ENCODE measurements at places on chromosomes 13 and 19.

DNA sequence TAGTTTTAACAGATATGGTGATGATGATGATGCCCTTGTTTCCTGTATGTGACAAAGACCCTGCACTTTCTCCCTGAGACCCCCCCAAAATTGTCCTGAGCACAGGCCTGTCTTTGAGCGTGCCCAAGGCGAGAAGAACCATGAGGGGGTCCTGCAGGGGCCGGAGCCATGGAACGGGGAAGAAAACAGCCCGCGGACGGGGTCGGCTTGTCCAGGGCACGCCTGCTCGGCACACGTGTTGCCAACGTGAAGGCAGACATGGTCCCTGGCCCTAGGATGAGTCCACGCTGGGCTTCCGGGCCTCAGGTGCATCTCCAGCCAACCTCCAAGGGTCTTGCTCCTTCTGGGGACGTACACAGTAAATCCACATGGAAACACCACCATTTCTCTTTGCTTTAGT lies 90.8 kb downstream of the SLC7A1 start:
- no peak for DNase-seq

GRCh38 chr13:28819735-28820098 lies 422 bp upstream of the MTUS2 start:
- DNase-seq: peak; percentile 33

DNA sequence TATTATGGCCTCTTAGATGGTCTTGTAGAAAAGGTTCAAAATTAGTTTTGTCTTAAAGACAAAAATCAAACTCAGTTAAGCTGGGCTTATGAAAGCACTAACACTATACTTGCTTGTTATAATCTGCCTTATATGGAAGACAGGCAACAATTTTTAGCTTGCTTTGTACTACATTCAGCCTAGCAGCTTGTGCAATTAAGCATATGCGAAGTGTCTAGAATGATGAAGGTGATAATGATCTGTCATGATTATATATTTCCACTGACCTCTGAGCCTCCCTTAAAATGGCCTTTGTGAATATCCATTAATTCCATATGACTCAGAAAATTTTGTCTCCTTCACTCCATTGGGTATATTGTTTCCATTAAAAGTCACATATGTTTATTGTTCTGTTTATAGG lies 834.9 kb downstream of the OLFM4 start:
- DNase-seq: no peak

- DNase-seq: no peak
Observed at GRCh38 chr13:101309014-101309619, 107.2 kb downstream of the NALCN start.

- no peak for DNase-seq
Observed at GRCh38 chr13:110240352-110240751, 66.6 kb downstream of the COL4A1 start.

GRCh38 chr13:19984430-19985218 lies 26.1 kb downstream of the ZMYM2 start:
- peak; percentile 57 for DNase-seq

- DNase-seq: no peak
Observed at GRCh38 chr19:4120559-4121272, 3.2 kb downstream of the MAP2K2 start.

DNA sequence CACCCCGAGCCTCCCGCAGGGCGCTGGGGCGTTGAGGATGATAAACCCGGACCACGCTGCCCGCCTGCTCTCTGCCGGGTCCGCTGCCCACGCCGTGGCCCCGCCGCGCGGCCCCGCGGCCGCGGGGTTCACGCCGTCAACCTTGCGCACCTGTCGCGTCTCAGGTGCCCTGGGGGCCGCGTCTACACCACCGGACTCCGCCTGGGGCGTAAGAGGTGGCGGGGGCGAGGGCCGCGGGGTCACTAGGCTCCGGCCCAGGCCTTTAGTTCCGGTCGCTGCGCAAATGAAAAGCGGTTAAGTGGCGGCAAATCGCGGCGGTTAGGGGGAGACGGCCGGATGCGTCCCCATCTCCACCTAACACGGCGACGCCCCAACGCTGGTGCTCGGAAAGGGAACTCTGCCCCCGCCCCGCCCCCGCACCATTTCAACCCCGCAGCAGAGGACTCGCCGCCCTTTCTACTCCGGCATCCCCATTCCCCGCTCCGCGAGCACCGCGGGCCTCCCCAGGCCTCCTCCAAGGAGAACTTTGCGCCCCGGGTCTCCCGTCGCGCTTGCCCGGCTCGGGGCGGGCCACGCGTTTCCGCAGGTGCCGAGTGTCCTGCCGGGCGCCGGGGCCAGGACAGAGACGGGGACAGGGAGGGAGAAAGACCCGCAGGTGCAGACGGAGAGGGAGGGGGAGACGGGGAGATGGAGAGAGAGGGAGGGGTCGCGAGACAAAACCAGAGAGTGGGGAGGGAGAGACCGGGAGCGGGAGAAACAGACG lies 4.3 kb downstream of the ONECUT3 start:
- no peak for DNase-seq

DNA sequence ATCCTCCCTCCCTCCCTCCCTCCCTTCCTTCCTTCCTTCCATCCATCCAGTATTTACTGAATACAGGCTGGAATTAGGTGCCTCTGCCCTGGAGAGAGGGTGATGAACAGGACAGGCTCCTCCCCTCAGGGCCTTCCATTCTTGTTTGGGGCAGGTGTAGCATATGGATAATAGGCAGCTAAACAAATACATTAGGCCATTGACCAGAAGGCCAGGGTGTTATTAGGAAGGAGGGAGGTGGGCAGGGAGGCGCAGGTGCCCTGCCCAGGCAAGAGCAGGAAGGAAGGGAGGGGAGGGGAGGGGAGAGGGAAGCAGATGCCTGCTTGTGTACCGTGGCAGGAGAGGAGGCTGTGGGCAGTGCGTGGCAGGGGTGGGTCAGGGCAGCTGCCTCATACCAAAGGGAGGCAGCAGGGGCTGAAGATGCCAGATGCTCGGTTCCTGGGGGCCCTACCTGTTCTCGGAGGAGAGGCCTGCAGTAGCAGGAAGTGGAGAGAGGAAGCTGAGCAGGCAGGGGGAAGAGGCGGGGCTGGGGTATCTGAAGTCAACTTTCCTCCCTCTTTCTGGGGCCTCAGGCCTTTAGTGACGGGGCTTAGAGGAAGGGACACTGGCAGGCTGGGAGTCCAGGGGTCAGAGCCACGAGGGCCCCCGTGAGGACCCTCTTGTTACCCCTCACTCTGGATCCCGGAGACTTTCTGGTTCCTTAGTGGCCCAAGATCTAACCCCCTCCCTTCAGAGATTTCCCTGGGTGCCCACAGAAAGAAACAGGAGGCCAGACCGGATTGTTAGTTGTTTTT lies at the start of gene RINL:
Gene RINL, minus strand, starts transcription at position 495 of the 794 bp plus-strand sequence. CDS start 1,533 bp downstream, outside the sequence.
- DNase-seq: peak; percentile 77

GRCh38 chr19:3867971-3868769 lies 668 bp downstream of the ZFR2 start:
- no peak for DNase-seq

DNA sequence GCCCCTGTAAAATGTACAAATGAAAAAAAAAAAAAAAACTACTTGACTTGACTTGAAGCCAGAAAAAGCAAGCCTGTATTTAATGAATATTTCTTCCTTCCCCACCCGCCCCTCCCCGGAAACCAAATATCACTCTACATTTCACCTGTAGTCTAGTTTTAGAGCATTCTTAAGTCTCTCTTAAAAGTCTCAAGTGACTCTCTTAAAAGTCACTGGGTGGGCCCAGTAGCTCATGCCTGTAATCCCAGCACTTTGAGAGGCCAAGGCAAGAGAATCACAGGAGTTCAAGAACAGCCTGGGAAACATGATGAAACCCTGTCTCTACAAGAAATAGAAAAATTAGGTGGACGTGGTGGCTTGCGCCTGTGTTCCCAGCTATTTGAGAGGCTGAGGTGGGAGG lies 72.0 kb downstream of the TSC22D1 start:
- no peak for DNase-seq

DNA sequence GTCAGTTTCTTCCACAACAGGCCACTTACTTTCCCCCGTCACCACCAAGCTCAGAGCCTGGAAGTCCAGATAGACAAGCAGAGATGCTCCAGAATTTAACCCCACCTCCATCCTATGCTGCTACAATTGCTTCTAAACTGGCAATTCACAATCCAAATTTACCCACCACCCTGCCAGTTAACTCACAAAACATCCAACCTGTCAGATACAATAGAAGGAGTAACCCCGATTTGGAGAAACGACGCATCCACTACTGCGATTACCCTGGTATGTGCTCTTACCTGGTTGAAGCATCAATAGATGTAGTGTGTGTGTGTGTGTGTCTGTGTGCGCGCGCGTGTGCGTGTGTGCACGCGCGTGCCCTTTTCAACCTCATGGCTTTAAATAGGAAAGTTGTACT lies 3.7 kb downstream of the KLF5 start:
- no peak for DNase-seq

- no peak for DNase-seq
Observed at GRCh38 chr13:55606045-55606665, 1534.6 kb upstream of the PRR20A start.

DNA sequence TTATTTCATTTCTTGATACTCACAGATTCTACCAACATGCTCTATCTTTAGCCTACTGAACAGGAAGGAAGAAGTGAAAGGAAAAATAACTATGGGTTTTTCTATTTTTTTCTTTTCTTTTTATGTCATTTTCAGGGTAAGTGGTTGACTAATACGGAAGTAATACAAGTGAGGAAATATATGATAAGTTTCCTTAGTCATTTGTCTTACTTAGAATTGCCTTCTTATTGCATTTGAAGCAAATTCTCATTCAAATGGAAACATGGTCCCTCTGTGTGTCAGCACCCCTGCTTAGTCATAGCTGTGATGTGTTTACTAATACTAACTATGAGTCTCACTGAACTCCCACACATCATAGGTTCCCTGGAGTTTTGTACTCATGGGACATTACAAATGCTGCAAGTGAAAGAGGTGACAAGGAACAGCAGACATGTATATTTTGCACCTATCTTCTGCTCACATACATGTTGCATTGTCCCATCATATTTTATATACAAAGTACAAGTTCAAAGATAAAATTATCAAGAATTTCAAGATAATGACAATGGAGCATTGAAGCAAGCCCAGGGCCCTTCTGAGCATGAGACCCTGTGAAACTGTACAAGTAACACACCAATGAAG lies 60.1 kb downstream of the DCT start:
- DNase-seq: peak; percentile 22

- no peak for DNase-seq
Observed at GRCh38 chr19:46951171-46951986, 68.3 kb upstream of the NPAS1 start.

DNA sequence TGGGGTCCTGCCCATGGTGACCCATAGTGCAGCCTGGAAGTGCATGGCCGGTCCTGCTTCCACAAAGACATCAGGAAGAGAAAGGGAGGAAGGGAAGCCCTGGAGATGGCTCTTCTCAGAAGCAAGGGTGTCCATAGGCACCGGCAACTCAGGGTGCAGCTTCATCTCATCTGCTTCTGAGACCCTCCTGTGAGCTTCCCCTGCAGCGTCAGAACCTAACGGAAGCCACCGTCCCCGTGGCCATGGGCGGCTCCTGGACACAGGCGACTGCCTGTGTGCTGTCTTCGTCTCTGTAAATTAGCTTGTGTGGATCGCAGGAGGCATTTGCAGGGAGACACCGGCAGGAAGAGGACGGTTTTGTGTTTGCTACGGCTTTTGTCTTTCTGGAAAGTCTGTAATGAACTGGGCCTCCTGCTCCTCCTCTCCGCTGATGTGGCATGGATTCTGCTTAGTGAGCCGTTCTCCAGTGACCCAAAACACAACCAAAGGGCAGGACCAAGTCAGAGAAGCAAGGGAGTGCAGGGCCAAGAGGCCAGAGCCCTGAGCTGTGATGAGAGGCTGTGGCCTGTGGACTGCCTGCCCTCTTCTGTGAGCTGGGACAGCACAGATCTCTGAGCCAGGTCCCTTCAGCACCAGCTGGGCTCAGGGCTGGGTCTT lies 2.5 kb downstream of the ATP4B start:
- no peak for DNase-seq

- DNase-seq: no peak
Observed at GRCh38 chr19:46328079-46328478, 18.8 kb upstream of the PPP5C start.

DNA sequence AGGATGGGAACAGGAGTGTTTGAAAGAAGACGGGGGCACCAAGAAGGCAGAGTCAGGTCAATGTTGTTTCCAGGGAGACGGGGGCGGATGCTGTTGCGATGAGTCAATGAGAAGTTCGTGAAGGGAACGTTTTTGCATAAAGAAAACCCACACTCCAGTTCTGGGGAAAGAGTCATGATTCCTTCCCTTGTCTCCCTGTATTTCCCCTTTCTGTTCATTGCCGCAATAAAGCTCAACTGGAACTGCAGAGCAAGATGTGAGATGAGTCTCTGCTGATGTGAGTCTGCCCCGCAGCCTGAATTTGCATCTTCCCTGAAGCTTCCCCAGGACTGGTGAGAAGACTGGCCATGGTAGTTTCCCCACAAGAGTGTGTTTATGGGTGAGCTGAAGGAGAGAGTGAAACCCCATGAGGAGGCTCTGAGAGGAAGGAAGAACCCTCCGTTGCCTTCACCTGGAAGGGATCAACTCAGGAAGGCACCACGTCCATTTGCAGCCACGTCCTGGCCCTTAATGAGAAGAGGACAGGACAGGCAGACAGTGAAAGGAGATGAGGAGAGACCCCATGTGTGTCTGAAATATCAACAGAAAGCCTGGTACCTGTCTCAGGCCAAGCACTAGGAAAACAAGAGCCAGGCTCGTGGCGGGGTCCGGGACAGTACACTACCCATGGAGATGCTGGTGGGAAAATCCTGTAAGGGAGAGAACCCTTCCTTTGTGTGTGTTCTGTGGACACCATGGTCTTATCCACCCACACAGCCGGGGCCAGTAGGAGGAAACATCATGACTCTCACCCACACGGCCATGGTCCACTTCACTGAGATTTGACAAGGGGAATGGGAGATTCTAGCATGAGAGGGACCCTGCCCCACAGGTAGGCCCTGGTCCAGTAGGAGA lies 13.7 kb downstream of the LILRA1 start:
- DNase-seq: no peak

DNA sequence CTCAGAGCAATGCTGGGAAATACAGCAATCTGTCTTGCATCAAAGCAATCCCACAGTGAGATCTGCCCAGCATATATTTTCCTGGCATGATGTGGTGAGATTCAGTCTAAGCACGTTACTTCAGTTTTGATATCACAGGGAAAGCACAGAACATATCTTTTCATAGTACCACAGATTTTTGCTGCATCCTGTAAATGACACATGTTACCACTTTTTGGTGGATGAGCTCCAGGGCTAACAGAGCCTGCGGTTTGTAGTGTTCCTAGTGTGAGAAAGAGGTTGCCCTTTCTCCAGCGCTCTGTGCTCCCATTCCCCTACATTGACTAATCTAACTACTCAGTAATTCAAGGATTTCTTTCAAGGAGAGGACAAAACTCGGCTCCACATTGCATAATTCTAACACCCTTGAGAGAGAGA lies 409.0 kb downstream of the GPC6 start:
- DNase-seq: no peak

- no peak for DNase-seq
Observed at GRCh38 chr13:106376401-106377112, 158.9 kb downstream of the EFNB2 start.

- no peak for DNase-seq
Observed at GRCh38 chr19:35704218-35704617, at the start of gene ZBTB32. Gene ZBTB32 (plus strand): TSS chr19:35704558. CDS start chr19:35714627, 10,069 bp downstream.

- DNase-seq: no peak
Observed at GRCh38 chr13:100513987-100514670, 74.5 kb downstream of the GGACT start.

GRCh38 chr19:39319892-39320248 lies 793 bp downstream of the LRFN1 start:
- DNase-seq: no peak

- DNase-seq: no peak
Observed at GRCh38 chr13:101267656-101268055, 148.7 kb downstream of the NALCN start.
